Left cardiac atrium (tissue), 4 donors: ENCODE measurements at places on chromosomes 16 and 17.

- DNase-seq = no peak
These were observed 142.0 kb downstream of the SPECC1 start for GRCh38 chr17:20151174-20151573.

DNA sequence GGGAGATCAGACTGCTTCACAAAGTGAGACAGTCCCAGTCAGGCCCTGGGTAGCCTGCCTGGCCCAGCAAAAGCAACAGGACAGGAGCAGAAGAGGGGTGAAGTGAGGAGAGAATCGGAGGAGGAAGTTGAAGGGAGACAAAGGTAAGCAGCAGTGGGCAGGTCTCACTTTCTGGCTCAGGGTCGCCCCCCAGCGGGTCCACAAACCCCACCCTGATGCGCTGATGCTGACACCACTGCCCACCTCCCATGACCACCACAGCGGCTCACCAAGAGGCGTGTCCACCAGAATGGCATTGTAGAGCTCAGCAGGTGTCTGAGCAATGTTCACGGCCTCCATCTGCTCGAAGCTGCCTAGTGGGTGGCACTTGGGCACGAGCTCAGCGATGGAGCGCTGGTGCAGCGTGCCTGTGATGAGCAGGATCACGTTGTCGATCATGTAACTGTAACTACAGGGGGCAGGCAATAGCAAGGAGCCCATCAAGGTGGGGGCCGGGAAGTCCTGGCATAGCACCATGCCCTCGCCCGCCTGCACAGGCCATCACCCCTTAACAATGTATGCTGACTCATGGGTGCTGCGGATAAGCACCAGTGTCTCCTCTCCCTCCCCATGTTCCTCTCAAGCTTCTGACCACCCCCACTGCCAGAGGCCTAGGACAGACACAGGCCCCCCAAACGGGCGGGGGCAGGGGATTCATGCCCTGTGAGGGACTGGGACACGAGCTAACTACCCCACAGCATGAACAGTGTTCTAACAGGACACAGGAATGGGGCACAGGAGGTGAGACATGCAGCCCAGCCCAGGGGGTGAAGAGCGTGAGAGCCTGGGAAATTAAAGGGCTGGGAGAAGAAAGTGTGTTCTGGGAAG, 13.6 kb downstream of the HSD11B2 start:
- DNase-seq = no peak

DNA sequence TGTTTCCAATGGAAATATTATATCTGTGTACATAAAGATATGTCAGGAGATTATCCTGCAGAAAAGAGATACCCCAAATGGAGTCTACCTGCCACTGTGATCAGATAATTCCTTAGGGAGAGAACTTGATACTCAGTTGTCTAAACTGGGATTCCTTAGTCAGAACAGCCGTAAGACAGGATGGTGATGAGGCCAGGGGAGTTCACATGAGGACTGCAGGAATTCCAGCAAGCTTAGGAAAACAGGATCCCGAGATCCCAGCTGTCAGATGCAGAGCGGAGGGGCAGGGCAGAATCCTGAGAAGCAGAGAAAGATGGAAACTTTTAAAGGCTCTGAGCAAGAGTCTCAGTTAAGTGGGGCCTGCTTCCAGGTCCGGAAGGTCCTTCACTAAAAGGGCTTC, 4.7 kb downstream of the KRABD2 start:
- DNase-seq = no peak

DNA sequence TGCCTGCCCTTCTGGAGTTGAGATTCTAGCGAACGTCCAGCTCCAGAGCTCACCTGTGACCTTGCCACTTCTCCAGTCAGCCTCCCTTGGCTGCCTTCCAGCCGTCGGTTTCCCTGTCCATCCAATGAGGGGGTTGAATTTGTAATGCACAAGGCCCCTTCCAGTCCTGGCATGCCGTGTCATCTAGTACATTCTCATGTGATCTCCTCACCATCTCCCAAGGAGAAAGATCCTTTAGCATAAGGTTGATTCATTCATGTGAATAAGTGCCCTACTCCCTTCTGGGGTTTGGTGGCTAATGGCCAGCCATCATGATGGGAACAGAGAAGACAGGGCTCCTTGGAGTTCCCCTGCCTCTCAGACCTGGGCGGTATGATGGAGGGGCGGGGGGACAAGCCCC, 18.9 kb upstream of the ABCC3 start:
- no peak for DNase-seq

DNA sequence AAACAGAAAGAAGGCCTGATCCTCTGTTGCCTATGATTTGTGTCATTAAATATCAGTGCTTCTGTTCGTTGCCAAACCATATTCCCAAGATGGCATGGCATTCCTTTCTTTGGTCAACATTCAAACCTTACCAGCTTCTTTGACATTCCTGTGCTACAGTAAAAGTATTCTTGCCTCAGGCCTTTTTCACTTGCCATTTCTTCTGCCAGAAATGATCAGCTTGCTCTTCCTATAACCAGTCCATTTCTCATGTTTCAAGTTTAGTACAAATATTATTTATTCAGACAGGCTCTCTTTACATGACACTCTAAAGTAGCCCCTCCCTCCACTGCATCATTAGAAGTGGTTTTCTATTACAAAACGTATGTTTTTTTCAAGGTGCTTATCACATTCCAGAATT, 278.3 kb downstream of the KCNJ2 start:
- DNase-seq = no peak

DNA sequence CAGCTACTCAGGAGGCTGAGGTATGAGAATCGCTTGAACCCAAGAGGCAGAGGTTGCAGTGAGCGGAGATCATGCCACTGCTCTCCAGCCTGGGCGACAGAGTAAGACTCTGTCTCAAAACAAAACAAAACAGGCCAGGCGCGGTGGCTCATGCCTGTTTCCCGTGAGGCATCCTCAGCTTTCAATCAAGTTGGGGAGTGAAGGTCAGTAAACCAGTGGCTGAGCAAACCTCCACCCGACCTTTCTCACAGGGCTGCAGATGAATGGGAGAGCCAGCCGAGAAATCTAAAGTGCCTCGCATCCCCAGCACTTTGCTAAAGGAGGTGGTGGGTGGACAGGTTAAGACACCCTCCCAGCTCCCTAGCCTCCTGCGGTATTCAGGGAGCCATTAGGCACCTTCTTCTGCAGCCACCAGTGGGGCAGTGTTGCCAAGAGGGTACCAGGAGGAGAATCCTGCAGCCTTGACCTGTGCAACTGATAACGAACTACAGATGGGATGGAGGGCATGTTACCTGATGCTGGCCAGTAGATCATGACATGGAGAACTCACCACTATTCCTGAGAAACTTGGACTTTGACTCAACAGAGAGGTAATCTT, 59.0 kb downstream of the KPNA2 start:
- DNase-seq = no peak

GRCh38 chr16:19502395-19503131, 19.3 kb downstream of the GDE1 start:
- peak; percentile 78 for DNase-seq

- no peak for DNase-seq
These were observed 10.2 kb downstream of the CDR2 start for GRCh38 chr16:22364241-22364640.

DNA sequence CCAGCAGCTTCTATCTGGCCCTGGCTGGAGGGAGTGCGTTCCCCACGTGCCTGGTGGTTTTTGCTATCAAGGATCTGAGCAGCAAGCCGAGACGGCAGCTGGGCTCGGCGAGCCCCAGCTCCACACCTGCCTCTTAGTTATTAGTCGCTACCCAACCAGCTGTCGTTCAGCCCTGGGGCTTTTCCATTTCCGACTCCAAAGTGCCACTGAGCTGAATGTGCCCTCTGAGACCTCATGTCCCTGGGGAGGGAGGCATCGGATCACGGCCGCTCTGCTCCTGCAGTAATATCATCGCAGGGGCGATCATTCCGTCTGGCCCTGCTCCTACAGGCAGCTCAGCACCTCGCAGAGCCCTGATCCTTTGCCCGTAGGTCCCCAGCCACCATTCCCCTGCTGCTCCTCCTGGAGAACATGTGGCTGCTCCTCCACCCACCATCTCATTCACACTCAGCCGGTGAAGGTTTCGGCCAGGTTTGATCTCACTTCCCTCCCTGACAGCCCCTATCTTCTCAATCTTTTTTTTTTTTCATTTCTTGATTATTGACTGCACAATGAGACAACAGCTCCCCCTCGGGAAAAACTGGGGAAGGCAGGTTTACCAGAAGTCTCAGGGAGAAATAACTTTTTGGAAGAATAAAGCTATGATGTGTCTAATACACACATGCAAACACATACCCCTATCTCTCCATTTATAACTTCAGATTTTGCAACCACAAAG, 86.7 kb downstream of the ZFHX3 start:
- no peak for DNase-seq

- peak; percentile 75 for DNase-seq
These were observed 174.9 kb upstream of the CIBAR2 start for GRCh38 chr16:85286951-85287814.

DNA sequence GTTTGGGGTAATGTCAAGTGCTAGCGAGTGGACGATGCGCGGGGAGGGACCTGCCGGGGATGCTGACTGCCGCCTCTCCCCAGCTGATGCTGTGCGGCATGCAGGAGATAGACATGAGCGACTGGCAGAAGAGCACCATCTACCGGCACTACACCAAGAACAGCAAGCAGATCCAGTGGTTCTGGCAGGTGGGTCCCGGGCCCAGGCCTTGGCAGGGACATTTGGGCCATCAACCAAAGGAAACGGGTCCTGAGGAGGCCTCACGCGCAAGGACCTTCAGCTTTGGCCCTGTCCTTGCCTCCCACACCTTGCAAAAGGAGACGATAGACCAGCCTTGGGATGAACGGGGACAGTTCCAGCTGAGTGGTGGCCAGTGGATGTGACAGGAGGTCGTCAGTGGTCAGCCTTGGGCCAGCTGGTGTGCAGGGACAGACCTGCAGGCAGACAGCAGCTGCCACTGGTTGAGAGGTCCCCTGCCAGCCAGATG, 13.6 kb upstream of the CLEC18A start:
- no peak for DNase-seq

GRCh38 chr17:50918933-50919296, 52.8 kb upstream of the TOB1 start:
- DNase-seq = no peak

DNA sequence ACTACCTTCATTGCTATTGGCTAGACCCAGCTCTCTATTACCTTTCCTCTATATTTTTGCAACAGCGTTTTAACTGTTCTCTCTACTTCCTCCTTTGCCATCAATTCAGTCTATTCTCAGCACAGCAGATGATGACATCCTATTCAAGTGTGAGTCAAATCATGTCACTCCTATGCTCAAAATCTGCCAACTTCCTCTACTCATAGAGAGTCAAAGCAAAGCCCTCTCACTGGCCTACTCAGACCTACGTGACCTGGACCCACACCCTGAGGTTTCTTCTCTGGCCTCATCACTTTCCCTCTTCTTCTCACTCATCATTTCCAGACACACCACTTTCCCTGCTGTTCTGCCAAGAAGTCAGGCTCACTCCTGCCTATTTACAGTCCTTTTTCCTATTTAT, 289.0 kb upstream of the AXIN2 start:
- no peak for DNase-seq

- no peak for DNase-seq
These were observed 221.9 kb downstream of the C16orf95 start for GRCh38 chr16:87095271-87095670.

GRCh38 chr16:76970087-76970744, 220.8 kb upstream of the MON1B start:
- DNase-seq = no peak

DNA sequence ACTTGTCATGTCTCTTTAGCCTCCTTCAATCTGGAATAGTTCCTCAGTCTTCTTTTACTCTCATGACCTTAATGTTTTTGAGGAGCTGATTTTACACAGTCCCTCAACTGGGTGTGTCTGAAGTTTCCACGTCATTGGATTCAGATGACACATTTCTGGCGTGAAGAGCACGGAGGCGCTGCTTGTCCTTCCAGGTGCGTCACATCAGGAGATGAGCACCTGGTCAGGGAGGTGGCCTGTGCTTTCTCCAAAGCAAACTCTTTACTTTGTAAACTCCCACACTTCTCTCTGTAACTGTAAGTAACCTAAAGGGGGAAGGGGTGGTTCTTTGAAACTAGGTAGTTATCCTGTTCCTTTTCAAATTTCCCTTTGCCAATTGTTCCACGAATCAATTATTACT, 52.5 kb upstream of the MNT start:
- no peak for DNase-seq
